ENCODE measurements at places on chromosomes 6 and 20. TPM values are rescaled to one million over a fixed set of nuclear protein-coding genes. Genes with fewer than 3 reads are reported as not detected.

DNA sequence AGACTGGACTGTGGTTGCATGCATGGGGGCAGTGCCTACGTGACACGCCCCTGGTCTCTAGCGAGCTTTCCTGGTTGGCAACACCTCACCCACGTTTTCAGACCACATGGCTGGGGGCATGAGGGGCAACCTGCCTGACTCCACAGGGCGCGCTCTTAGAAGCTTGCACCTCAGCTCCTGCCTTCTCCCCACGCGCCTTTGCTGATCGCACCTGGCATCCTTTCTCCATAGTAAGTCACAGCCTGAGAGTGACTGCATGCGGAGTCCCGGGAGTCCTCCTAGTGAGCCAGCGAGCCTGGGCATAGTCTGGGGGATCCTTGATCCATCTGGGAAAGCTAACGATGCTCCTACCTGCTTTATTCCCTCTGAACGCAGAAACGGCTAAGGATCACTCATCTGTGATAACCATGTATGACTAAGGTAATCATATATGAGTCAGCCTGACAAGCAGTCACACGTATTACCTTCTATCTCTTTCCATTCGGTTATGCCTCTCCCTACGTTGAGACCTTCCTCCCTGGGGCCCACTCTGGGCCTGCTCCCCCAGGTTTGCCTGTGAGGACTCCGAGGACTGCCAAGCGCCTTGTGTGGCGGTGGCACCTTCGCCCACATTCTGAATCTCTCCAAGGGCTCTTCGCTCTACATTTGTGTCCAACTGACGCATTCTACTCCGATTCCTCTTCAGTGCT lies 4.5 kb downstream of the TCFL5 start:
- no peak for DNase-seq

GRCh38 chr6:3349388-3350251 lies 90.9 kb downstream of the PSMG4 start:
- no peak for DNase-seq

RIMS4 gene
- 0.26 TPM for total RNA-seq

GRCh38 chr6:166050559-166050958 lies 117.1 kb downstream of the TBXT start:
- no peak for DNase-seq

- no peak for DNase-seq
Measured at GRCh38 chr6:75621846-75622245, 20.2 kb downstream of the SENP6 start.

DNA sequence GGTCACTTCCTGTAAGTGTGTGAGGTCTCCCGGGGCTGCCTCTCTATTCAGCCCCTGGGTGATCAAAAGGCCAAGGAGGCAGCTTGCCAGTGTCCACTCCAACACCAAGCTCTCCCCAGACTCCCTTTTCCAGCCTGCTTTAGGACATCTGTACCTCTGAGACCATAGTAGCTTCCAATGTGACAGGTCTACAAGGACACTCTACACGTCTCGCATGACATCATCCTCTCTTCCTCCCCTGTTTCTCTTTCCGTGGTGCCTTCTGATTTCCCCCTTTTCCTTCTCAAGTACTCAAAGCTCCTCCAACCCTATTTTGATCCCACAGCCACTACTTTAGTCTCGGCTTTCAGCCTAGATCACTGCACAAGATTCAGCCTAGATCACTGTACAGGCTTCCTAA lies 26.4 kb downstream of the HLA-F start:
- no peak for DNase-seq

DNA sequence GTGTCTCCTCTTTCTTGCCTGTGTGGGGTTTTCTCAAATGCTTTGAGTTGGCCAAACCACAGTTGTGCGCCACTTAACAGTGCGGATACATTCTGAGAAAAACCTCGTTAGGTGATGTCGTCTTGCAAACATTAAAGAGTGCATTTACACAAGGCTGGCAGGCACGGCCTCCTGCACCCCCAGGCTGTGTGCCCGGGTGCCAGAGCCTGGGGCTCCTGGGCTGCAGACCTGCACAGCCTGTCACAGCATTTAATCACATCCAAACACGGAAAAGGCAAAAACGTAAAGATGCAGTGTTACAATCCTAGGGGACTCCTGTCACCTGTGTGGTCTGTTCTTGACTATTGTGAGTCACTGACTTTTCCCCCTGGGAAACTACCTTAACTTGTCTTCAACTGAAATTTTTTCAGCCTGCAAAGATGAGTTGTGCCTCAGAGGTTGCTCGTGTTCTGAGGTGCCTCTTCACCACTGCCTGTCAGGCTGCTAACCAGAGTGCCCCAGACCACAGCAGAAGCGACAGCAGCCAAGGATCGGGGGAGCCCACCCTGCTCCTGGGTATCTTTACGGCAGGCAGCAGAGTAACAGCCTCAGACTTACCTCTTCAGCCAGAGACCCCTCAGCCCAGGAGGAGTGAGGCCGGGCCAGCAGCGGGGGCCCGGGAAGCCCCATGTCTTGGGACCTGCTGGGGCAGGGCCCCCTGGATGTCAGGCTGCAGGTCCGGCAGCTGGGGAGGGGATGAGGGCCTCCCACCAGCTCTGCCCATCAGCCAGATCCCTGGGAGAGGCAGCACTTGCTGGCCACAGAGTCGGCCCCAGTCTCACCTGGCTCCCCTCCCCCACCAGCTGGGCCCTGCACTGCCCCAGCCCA lies 683 bp upstream of the C20orf204 start:
- DNase-seq: no peak

GRM1 gene
- not detected for total RNA-seq

DNA sequence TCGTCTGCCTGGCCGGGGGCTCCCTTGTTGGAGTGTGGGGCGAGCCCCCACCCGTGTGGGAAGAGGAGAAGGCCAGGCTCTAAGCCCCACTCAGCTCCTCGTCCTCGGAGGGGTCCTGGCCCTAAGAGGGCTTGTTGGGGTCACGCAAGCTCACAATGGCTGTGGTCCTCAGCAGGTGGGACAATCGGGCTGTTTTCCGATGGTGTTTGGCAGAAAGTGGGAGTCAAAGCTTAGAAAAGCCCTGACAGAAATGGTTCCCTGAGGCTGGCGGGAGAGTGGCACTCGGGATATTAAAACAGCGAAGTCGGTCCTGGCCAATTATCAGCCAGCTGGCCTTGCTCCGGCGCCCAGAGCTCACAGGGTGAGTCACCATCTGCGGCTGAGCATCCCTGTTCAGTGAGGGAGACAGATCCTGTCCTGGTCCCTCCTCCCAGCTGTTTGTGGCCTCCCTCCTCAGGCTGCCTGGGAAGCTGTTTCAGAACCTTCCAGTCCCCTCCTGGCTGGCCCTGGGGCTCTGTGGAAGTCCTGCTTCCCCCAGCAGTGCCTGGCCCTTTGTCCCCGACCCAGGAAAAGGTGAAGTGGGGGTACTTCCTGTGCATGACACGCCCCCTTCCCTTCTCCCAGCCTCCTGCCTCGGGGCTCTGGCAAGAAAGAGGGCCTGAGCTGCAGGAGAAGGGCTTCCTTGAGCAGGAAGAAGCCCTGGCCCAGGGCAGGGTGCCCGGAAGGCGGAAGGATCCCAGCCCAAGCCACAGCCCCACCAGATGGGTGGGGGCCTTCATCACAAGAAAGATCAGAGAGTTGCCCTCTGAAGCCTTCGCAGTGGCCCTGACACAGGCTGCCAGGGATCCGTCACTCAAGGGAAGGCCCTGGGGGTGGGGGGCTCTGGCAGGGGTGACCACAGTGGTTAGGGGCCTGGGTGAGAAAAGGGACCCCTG lies 53.6 kb upstream of the BHLHE23 start:
- no peak for DNase-seq

- no peak for DNase-seq
Measured at GRCh38 chr6:149190224-149190831, 127.2 kb upstream of the TAB2 start.

GRCh38 chr20:58458342-58459057 lies 56.7 kb downstream of the APCDD1L start:
- no peak for DNase-seq

TFAP2C gene
- not detected for total RNA-seq

GRCh38 chr20:33393609-33394008 lies 7.7 kb downstream of the CDK5RAP1 start:
- no peak for DNase-seq

GRCh38 chr6:156395276-156395675 lies 381.9 kb upstream of the ARID1B start:
- no peak for DNase-seq

PSMB8 gene
- total RNA-seq: 23.5 TPM

GRCh38 chr20:16553101-16553500 lies 20.1 kb downstream of the KIF16B start:
- DNase-seq: no peak

TSPO2 gene
- total RNA-seq: not detected

POU3F2 gene
- total RNA-seq: not detected

- DNase-seq: no peak
Measured at GRCh38 chr6:141734071-141734840, 398.5 kb upstream of the GJE1 start.

DNA sequence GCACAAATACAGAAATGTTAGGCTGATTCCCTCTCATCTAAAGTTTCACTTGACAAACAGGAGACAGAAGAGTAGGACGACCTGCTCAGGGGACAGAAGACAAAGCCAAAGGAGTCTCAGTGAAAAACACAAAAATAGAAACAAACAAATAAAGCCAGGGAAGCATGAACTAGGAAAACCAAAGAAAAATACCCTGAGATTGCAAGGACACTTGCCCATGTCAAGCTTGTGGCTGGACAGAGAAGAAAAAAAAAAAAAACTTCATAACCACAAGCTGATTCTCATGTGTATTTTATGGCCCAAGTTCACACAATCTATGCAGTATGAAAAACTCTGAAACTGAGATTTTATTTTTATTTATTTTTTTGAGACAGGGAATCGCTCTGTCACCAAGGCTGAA lies 85.6 kb upstream of the BEND6 start:
- DNase-seq: no peak

DNA sequence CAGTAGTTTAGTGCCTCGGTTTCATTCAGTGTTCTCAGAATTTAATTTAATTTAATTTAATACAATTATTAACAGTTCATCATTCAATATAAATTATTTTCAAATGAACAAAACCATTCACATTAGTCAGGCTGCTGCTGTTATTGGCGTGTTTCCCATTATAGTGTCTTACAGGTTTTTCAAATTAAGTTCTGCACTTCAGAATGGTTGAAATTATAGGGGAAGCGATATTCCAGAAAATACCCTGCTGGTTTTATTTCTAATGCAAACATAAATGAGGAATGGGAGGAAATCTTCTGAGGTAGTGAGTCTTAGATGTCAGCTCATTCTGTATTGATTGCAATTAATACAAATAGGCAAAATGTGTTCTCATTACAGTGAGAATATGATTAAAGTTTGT lies 37.6 kb downstream of the OPN5 start:
- no peak for DNase-seq

DNA sequence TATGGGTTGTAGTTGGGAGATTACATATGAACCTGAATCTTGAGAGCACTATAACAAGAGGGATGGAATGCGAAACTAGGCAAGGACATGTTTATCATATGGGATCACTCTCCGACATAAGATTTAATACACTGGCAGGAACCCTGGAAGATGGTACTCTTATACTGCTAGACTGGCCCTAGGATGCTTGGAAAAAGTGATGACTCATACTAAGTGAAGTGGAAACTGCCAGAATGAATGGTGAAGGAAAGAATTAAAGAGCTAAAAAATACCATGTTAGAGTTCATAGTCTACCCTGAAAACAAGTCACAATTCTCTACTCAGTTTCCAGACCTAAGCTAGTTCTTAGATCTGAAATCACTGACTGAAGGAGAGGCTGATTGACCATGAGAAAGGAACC lies 45.5 kb upstream of the THEMIS start:
- no peak for DNase-seq

- DNase-seq: no peak
Measured at GRCh38 chr6:100987556-100987955, 106.4 kb upstream of the ASCC3 start.

DNA sequence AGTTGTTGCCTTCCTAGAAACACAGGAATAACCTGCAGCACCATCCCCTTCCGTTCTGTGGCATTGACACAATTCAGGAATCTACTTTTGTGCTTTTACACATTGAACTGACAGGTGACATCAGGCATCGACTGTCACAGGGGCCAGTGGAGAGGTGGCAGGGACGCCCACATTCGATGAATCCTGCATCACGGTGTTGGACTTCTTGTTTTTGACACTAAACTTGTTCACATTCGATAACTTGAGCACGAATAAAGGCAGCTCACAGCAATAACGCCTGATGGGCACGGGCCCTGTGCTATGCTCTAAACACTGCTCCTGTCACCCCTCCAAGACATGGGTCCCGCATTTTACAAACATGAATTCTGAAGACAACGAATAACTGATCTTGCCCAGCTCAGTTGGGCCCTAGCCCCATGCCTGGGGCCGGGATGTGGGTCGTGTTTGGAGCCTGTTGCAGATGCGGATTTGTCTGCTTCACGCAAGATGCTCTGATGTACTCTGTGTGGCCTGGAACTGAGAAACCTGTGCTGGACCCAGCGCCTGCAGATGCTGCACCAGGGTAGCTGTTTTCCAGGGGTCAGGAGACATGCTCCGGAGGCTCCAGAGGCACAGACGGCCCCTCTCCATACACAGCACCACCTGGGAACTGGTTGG lies 75.7 kb downstream of the TTLL2 start:
- DNase-seq: no peak

RIPPLY2 gene
- total RNA-seq: not detected

GRCh38 chr6:13457577-13457976 lies 29.8 kb downstream of the GFOD1 start:
- DNase-seq: no peak
